ENCODE measurements at places on chromosomes 12 and 14.

- DNase-seq = no peak
These were observed 279.7 kb downstream of the ZFP36L1 start for GRCh38 chr14:68513137-68513536.

DNA sequence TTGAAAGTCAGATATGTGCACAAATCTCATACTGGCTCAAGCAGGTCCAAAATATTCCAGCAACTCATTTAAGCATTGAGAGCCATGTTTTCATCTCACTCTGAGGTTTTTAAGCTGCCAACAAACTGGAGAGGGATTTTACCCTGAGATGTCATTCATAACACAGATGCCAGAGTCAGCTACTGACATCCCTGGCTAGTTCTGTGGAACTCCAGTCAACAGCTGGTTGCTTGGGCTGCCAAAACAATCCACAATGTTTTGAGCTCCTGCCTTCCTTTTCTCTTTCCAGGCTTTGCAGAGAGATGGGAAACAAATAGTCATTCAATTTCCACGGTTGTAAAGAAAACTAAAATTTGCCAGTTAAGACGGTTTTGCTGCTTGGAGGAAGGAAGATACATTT lies 621.2 kb upstream of the FBXO33 start:
- no peak for DNase-seq

DNA sequence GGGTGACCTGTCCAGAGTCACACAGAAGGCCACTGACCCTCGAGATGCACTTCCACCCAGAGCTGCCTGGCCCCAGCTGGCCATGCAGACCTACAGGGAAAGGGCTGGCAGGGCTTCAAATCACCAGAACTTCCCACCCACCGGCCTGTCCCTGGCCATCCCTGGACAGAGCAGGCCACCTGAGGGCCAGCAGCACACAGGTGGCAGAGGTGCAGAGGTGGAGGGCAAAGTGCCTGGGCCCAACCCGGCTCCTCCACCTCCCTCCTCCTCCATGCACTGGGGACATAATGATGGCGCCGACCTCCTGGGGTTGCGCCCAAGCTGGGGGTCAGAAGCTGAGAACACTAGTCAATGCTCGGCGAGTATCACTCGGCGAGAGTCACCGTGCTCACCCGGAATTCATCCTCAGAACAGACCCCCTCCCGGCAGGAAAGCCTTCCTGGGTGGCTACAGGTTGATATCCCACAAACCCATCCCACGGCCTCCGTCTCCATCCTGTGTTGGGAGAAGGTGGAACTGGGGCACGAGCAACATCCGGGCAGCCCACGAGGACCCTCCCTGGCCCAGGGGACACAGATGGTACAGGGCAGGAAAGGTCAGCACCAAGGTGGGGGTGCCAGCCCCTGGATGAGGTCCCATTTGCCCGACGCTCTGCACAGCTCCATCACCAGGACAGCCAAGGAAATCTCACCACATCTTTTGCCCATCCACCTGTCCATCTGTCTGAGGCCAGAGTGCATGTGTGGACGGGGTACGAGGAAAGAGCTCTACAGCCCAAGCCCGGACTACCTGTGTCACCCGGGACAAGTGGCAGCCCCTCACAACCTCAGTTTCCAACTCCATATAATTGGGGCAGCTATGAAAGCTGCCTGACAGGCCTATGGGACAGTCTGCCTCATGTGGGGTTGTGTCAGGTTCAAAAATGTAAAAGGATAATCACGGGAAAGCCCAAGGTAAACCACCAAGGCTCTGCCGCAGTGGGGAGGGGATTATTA lies 10.8 kb downstream of the BEGAIN start:
- DNase-seq = peak; percentile 36

DNA sequence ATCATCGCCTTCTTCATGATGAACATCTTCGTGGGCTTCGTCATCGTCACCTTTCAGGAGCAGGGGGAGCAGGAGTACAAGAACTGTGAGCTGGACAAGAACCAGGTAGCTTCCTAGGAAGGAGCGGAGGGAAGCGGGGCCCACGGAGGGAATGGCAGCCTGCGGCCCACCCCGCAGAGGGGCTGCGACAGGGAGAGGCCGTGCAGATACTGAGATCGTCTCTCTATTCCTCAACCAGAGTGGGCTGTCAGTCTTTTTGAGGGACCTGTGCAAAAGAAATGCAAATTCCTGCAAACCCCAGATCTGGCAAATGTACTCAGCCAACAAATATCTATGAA lies 186.2 kb upstream of the FKBP4 start:
- no peak for DNase-seq

Data from cardiac septum (tissue), 1 donor.